ENCODE measurements at places on chromosomes 6 and 20. TPM values are rescaled to one million over a fixed set of nuclear protein-coding genes. Genes with fewer than 3 reads are reported as not detected.

- no peak for DNase-seq
These were observed 224.8 kb downstream of the TFAP2A start for GRCh38 chr6:10190042-10190441.

GRCh38 chr6:125393449-125393858, 91.7 kb upstream of the HDDC2 start:
- no peak for DNase-seq

DNA sequence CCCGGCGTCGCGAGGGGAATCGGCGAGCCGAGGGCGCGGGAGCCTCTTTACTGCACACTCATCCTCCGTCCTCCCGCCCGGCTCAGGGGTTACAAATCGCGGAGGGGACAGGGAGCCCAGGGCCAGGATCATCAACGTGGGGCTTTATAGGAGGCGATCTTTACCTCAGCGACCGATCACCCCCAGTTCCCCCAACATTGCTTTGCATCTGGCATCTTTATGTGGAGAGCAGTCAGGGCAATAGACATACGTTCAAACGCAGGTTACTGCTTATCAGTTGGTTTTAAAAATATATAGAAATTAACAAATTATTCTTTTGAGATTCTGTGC, 634 bp downstream of the HSF2 start:
- DNase-seq = no peak

The GABRR1 gene
- not detected for total RNA-seq

The NFATC2 gene
- total RNA-seq = 1.1 TPM

DNA sequence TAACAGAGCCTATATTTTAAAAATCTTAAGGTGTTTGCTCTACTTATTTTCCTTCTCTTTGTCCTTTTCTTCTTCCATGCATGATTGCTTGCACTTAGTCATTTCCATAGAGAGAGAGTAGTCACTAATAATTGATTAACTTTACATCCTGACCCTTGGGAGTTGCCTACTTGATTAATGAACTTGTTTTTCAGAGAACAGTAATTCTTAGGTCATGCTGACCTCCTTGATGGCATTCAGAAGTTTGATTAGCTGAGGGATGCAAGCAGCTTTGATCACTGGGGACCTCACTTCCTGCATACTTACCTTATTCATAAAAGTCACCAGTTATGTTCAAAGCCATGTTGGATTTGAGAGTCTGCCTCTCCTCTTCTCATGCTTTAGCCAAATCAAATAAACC, 715.6 kb upstream of the ID4 start:
- DNase-seq = no peak

The SPTLC3 gene
- total RNA-seq = 15.7 TPM

DNA sequence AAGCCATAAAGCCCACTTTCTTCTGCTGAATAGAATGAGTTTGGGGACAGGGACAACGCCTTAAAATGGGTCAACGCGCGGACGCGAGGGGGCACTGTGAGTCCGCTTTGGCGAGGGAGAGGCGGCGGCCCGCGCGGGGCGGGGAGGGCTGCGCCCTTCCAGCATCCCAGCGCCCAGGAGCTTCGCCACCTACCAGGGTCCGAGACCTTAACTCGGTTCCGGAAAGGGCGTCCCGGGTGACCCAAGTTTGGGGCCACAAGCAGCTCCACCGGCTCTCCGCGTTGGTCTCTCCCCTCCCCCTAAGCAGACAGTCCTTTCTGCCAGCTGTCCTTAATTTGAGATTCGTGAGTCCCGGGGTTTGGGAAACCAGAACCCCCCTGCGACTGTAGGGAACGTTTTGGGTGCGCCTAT, 1.8 kb upstream of the SAMD5 start:
- DNase-seq = peak; percentile 55

The CGAS gene
- 12.6 TPM for total RNA-seq

DNA sequence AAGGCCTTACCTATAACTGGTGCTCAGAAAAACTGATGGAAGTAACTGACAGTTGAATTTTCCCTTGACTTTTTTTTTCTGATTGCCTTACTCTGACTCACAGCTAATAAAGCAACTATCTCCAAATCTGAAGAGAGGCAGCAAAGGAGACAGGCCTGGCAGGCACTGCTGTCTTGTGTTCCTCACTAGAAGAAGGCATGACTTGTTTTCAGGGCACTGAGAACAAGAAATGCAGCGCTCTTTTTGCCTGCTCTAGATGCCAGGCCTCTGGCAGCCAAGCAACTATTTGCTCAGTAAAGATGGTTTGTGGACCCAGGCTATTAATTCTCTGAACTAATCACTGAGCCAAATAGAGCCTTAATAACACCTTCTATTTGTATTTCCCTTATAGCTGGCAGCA, 155.1 kb downstream of the PRDM13 start:
- no peak for DNase-seq

DNA sequence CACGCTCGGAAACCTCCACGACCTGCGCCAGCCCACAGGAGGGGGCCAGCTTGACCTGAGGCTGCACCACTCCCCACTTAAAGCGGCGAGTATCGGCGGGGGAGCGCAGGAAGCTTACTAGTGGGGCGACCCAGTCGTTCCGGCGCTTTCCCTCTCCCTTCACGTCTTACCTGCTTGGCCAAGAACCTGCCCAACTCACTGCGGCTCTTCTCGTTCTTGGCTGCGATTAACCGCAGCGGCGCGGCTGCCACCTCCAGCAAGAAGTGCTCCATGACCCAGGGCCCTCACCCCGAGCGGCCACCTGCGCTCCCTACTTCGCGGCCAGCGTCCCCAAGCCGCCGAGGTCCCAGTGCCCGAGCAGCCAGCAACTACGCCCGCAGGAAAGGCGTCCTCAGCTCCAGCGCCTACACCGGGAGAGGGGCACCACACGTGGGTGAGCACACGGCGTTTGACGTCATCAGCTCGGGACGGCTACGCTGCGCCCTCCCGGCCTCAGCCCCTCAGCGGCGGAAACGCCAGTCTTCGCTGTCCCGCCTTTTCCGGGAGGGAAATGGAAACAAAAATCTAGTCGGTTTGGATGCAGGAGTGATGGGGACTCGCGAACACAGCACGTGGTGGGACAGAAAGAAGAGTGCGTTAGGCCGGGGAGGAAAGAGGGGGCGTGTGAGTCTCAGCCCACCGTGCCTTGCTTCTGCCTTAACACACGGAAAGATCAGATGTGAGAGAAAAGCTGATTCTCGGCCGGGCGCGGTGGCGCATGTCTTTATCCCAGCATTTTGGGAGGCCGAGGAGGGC, at the start of gene MDN1:
Gene MDN1, minus strand, starts transcription at position 459 of the 795 bp plus-strand sequence. Its CDS starts 187 bp downstream, at position 272.
- DNase-seq = peak; percentile 87

All from NCI-H460 (cell line).